Heart right ventricle (tissue), 16 donors: ENCODE measurements at places on chromosomes 4 and X.
A peak's percentile ranks its signal among the peaks of the same experiment; 100 is the strongest.

GRCh38 chrX:26783512-26784225, 567.7 kb downstream of the MAGEB5 start:
- peak; percentile 2 for DNase-seq

- no peak for DNase-seq
Measured at GRCh38 chr4:113951263-113951662, 28.2 kb downstream of the ARSJ start.

DNA sequence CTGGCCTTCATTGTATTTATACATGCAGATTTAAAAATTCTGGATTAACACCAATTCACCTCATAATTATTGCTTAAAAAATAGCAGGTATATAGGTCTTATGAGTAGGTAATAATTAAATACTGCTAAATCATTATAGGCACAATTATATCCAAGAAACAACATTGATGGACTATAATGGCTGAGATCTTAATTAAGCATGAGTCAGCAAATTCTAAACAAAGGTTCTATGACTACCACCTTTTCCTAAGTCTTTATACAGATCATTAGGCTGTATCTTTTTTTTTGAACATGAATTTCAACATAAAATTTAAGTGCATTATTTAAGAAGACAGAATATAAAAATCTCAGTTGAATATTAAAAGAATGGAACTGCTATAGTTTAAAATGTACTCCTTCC, 1678.7 kb upstream of the PCDH10 start:
- DNase-seq, result no peak

- no peak for DNase-seq
Measured at GRCh38 chrX:29466456-29466855, 748.9 kb upstream of the MAGEB2 start.

GRCh38 chrX:5976332-5976731, 252.3 kb downstream of the NLGN4X start:
- no peak for DNase-seq

GRCh38 chr4:47718696-47719095, 119.2 kb downstream of the CORIN start:
- no peak for DNase-seq

DNA sequence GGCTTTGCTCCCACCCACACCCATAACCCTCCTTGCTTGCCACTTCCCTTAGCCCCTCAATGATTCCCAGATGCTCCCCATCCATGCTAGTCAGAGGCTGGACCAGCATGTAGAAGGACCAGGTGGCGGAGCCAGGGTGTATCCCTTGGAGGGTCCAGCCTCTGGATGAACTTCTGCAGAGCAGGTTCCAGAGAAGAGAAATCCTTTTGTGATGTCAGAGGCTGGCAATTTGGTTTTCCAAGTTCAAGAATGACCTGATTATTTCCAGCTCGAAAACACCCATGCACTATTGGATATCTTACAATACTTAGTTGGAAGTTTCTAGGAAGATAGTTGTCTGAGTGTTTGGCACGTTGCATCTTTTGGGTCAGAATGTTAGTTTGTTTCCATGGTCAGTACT, 168.3 kb upstream of the RPS6KA3 start:
- DNase-seq, result no peak

DNA sequence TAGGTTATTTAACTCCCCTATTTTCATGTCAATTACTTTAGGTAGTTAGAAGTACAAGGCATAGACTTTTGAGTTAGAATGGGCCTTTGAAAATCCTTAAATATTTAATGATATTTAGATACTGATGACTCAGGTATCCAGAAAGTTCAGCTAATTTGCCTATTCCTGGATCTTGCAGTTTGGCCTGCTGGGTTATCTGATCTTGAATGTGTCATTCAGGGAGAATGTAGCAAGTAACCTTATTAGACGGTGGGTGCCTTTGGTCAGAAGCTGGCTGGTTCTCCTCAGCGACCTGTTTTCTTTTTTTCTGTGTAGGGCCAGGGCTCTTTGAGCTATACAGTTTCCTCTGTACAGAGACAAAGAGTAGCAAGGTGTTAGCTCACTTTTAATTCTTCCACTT, 42.0 kb downstream of the MTM1 start:
- no peak for DNase-seq

DNA sequence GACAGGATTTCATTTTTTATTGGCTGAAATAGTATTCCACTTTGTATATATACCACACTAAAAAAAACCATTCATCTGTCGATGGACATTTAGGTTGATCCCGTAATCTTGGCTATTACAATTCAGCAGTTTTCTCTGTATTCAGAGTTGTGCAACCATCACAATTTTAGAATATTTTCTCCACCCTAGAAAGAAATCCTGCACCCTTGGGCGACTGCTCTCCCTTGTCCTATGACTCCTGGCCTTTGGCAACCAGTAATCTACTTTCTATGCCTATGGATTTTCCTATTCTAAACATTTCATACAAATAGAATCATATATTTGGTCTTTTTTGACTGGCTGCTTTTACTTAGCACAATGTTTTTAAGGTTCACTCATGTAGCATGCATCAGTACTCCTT, 84.7 kb downstream of the NCAPG start:
- DNase-seq, result no peak

GRCh38 chr4:46385946-46386345, 4.0 kb downstream of the GABRA2 start:
- DNase-seq, result no peak

DNA sequence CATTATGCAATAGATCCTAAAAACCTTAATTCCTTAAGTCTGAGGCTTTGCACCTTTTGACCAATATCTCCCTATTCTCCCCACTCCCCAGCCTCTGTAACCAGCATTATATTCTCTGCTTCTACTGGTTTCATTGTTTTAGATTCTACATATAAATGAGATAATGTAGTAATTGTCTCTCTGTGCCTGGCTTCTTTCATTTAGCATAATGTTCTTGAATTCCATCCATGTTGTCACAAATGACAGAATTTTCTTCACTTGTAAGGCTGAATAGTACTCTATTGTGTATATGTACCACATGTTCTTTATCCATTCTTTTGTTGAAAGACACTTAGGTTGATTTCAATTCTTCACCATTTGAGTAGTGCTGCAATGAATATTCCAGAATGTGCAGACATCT, 66.0 kb downstream of the MAGEC1 start:
- no peak for DNase-seq

- no peak for DNase-seq
Measured at GRCh38 chrX:153768311-153769157, 4.5 kb downstream of the PLXNB3 start.

DNA sequence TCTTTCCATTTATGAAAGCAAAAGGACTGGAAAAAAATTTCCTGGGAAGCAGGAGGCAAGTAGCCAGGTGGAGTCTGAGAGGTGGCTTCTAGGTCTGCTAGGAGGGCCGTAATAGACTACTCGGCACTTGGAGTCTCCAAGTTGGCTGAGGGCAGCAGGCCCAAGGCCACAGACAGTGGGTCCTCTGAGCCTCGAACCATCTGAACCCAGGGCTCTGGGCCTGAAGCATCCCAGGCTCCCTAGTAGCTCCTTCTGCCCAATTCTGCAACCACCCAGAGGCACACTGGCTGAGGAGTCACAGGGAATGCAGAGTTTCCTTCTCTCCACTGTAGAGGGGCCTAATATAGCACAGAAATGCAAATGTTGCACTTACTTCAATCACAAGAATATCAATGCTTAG, 19.8 kb downstream of the TKTL1 start:
- no peak for DNase-seq

- DNase-seq, result no peak
Measured at GRCh38 chr4:87053802-87054767, 119.3 kb downstream of the AFF1 start.

- DNase-seq, result peak; percentile 15
Measured at GRCh38 chr4:120830204-120830603, 92.3 kb downstream of the PRDM5 start.

DNA sequence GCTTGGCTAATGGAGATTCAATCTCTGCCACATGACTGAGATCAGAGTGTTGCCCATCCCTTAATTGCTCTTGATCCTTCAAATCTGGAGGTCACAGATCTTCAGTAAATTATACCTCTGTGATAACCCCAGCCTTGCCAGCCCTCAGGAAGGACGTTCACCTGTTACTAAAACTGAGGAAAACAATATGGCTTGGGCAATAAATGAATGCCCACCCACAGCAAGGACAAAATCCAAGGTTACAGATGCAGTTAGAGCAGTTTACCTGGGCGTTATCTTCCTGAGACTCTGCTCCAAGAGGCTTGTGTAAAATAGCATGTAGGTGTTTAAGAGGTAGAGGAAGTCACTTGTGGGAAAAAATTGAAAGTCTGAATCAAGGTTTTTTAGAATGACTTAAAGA, 69.3 kb upstream of the MAOA start:
- no peak for DNase-seq

- DNase-seq, result no peak
Measured at GRCh38 chr4:178356725-178357124, 914.5 kb upstream of the AGA start.

DNA sequence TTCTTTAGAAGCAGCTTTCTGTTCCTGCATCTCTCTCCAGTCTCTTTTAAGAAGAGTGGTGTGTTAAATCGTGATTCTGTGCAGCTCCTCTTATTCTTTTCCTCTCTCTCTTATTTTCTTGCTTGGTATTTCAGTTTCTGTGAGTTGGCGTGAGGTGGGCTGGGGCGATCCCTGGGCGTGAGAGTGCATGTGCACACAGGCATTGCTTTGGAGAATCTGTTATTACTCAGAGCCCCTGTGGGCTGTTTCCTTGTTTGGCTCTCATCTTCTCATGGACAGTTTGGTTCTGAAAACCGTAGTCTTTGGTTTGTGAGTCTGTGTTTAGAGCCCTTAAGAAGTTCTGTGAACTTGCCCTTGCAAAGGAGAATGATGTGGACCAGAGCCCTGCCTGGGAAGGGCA, 97.2 kb upstream of the CLNK start:
- no peak for DNase-seq

- DNase-seq, result no peak
Measured at GRCh38 chr4:158624889-158625478, 46.7 kb downstream of the C4orf46 start.

DNA sequence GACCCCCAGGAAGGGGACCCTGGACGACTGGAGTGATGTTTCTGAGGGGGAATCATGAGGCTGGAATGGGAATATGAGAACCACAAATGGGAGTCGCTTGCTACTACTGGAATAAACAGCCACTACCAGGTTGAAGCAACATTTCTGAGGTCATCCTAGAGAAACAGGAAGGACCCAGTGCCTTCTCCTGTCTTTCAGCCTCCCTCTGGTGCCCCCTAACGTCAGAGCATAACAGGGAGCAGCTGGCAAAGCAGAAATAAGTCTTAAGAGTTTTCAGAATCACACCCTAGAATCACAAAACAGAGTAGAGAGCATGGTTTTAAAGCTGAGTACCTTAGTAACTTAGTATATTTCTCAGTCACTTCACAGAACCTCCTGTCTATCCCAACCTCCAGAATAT, 347.8 kb upstream of the PITX2 start:
- no peak for DNase-seq

GRCh38 chrX:48945517-48946348, 11.7 kb downstream of the OTUD5 start:
- DNase-seq, result peak; percentile 29

DNA sequence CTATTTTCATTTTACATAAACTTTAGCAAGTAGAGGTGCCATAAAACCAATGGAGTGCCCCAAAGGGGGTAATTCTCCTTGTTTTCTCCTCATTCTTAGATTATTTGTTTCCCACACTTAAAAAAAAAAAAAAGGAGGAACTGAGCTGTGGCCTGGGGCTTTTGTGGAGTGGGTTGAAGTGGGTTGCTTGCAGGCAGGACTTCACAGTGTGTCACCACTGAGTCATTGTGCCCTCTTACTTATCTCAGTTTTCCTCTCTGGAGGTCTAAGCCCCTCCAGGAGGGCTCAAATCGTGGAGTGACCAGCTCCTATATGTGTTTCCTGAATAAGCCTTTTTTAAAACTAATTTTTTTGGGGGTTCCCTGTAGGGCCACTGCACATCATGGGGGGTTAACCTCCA, 69.0 kb downstream of the SLC16A2 start:
- DNase-seq, result no peak

DNA sequence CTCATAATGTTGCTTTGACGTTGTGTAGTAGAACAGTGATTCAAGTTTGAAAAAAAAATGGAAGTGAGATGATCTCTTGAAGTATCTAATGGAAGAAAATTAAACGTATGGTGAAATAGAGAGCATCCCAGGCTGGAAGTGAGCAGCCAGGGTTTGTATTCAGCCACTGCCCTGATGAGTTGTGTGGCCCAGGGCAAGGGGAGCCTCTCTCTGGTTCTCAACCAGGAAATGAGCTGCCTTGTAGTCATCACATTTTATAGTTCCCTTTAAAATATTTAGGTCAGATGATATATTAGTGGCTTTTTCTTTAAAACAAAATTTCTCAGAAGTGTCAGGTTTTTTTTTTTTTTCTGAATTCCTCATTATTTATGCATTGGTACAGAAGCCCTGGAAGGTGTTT, 150.3 kb downstream of the GPAT3 start:
- no peak for DNase-seq

DNA sequence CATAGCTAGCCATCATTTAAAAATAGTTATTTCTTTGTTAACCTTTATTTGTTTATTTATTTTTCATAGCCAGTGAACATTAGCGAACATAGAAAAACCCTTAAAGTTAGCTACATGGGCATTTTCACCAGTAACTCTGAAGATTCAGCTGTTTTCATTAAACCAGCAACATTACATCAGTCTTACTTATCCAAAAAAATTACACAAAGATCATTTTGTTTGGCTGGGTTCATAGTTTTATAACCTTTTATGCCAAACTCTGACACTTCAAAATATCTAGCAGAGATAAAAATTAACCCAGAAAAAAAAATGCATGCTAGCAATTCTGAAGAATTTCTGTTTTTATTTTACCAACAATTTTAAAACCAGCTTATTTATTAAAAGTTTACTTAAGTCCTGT, 784.1 kb downstream of the PCDH18 start:
- no peak for DNase-seq

- DNase-seq, result no peak
Measured at GRCh38 chr4:39464886-39465501, 6.1 kb downstream of the LIAS start.

GRCh38 chr4:94131212-94131611, 76.5 kb upstream of the SMARCAD1 start:
- no peak for DNase-seq

GRCh38 chr4:139735381-139736273, 70.0 kb downstream of the MGST2 start:
- no peak for DNase-seq

DNA sequence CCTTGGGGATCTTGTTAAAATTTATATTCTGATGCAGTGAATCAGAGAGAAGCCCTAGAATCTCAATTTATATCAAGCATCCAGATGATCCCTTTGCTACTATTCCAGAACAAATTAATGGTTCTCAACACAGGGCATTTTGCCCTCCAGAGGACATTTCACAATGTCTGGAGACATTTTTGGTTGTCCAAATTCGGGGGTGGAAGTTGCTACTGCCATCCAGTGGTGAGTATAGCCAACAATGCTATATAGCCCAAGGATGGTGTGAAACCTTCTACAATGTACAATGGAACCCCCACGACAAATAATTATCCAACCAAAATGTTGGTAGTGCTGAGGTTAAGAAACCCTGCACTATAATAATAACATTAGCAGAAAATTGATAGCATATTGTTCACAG, 2440.0 kb downstream of the PCDH7 start:
- DNase-seq, result no peak

DNA sequence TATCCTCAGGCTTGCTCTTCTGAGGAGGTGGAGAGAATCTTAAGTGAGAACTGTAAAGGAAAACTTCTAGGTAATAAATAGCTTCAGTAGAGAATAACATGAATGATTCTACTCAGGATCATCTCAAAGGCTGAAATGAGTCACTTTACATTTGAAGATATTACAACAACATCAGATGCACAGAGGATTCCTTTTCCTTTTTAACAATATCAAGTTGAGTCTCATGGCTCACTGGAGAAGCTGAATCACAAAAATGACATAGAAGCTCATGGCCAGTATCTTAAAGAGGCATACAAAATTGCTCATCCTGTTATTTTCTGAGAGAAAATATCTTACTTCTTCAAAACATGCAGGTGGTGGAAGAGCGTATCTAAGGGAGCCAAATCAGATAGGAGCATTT, 72.5 kb upstream of the EMCN start:
- no peak for DNase-seq
